NCI-H446 treated with DMSO at 0.1 percent for 48 hours (cell line): ENCODE measurements at places on chromosomes 11 and 22.

DNA sequence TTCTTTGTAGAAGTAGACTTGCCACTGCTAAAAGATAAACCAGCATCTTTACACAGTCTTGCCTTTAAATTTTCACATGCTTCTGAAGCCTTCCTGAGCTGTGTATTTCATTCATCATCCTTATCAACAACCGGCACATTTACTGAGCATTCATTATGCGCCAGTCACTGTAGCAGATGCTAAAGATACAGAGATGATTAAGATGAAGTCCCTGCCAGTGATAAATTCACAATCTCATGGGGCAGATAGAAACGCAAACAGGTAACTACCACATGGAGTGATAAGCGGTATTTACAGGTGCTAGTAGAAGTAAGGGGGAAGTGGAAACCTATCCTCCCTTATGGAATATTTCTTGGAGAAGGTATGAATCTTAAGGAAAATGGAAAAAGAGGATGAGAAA is 67.2 kb downstream of the PRCP start:
- DNase-seq = no peak

GRCh38 chr11:43810929-43811596 is 69.6 kb upstream of the ALKBH3 start:
- DNase-seq = no peak

- DNase-seq = no peak
Measured at GRCh38 chr22:17733466-17733865, 40.8 kb downstream of the BID start.

- DNase-seq = no peak
Measured at GRCh38 chr11:19410032-19410431, 169.3 kb upstream of the E2F8 start.

- DNase-seq = no peak
Measured at GRCh38 chr11:19672586-19673206, 39.9 kb upstream of the NAV2 start.

GRCh38 chr22:24460418-24461089 is 33.2 kb downstream of the ADORA2A start:
- no peak for DNase-seq

DNA sequence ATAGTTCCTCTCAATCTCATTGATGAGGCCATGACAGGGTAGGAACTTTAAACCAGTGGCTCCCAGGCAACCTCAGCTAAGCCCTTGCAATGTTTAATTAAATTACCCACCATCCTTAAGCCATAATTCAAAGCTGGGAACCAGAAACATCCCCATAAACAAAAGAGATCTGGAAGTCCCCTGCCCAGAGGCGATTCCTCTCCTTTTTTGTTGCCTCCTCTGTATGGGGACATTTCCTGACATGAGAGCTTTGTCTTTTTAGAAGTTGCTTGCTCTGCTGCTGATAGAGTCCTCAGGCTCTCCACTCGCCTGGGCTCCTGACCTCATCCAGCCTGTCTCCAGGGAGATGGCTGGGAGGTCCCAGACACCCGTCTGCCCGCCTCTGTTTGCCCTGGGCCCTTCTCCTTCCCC is 3.2 kb downstream of the DTX4 start:
- DNase-seq = no peak

DNA sequence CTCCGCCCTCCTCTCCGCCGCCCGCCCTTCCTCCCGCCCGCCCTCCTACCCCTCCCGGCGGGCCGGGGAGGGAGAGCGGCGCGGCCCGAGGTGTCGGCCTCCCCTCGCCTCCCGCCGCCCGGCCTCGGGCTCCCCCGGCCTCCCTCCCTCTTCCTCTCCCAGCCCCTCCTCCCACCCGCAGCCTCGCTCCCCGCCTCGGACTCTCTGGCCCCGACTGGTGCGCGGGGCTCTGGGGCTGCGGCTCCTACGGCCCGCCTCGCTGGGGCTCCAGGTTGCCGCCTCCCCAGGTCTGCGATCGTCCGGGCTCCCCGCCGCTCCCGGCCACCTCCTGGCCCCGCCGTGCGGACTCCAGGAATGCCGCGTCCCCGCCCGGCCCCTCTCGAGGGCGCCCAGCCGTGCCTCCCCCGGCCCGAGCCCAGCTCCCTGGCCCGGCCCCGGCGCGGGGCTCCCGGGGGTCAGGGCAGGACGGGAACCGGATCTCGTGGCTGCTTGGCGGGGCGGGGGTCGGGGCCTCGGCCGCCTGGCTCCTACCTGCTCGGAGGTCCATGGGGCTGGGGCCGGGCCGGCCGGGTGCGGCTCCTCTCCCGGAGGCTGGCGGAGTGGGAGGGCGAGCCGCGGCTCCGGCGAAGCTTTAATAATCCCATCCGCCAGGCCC is at the start of gene CLCF1:
CLCF1 (minus strand) TSS at position 606 of the 655 bp plus-strand sequence; CDS start at position 547, 59 bp downstream.
- no peak for DNase-seq
